ENCODE measurements at places on chromosomes 2 and 18.
A peak's percentile ranks its signal among the peaks of the same experiment; 100 is the strongest.

DNA sequence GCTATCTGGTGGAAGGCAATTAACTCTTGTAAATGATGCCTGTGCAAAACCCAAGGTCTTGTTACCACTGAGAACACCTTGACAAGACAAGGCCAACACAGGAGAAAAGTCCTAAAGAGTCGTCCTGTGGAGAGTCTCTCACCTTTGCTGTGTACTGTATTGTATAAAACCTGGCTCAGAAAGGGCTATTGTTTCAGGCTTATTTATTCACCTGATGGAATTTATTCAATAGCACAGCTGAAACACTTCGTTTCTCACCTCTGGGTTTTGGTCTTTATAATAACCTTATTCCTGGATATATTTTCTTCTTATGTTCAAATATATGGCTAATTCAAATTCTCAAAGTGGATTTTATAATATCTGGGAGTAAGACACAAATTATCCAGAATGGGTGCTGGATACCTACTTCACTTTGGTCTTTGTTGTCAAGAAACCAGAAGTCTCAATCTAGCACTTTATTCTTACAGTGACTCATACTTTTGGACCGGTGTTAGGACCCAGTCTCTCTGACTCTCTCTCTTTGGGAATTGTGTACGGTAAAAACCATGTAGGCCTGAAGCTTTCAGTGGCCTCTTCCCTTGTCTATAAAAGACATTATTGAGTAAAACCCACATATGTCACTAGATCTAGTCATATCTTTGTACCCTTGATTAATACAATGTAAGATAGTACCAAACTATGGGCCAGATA, 16.1 kb upstream of the STAT4 start:
- DNase-seq = no peak

GRCh38 chr2:96306370-96306769, 1.0 kb upstream of the SNRNP200 start:
- no peak for DNase-seq

- DNase-seq = no peak
Measured at GRCh38 chr2:201955702-201956141, 77.9 kb upstream of the FZD7 start.

DNA sequence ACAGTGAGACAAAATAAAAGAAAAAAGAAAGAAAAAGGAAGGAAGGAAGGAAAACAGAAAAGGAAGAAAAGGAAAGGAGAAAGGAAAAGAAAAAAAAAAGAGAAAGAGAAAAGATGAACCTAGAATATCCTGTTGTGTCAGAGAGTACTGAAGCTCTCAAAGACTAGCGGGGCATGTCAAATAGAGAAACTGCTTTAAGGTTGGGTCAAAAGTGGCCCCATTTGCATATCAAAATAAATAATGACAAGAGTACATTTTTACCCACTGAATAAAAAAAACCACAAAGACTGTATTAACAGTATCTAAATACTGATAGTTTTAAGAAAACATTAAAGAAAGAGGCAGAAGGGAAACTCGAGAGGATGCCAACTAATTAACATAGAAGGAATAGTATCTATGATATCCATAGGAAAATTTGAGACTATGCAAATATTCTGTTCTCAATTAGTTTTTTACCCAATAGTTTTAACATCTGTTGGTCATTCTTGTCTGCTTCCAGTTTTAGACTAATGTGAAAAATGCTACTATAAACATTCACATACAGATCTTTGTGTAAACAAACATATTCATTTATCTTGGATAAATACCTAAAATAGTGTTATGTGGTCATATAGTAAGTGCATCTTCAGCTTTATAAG, 53.2 kb downstream of the SFXN5 start:
- DNase-seq = no peak

- DNase-seq = no peak
Measured at GRCh38 chr2:217941886-217942728, 60.7 kb downstream of the TNS1 start.

- DNase-seq = no peak
Measured at GRCh38 chr2:17959833-17960232, 81.4 kb downstream of the KCNS3 start.

DNA sequence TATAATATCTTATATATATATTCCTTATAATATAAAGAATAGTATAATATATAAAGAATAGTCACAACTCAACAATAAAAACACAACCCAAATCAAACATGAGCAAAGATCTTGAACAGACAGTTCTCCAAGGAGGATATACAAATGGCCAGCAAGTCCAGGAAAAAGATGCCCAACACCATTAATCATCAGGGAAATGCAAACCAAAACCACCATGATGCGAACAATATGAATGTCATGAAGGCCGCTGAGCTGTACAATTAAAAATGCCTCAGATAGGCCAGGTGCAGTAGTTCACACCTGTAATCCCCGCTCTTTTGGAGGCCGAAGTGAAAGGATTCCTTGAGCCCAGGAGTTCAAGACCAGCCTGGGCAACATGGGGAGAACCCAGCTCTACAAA, 58.9 kb downstream of the SLC35F5 start:
- DNase-seq = no peak

- no peak for DNase-seq
Measured at GRCh38 chr2:7280790-7281189, 363.6 kb downstream of the RNF144A start.

GRCh38 chr2:143698888-143699570, 569.8 kb downstream of the ARHGAP15 start:
- DNase-seq = no peak

DNA sequence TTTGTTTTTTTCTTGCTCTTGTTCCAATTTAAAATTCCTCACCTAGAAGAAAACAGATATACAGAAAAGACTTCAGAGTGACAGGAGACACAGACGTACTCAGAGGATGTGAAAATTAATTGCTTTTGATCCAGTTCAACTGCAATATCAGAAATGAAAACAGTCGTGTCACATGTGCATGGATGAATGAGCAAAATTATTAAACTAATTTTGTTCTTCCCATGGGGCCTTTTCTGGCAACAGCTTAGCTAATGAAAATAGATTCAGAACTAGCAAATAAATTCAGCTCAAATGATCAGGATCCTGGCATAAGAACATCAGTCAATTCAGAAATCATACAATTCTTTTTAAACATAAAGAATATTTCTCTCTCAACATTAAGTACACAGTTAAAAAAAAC, 100.5 kb downstream of the CABYR start:
- no peak for DNase-seq

DNA sequence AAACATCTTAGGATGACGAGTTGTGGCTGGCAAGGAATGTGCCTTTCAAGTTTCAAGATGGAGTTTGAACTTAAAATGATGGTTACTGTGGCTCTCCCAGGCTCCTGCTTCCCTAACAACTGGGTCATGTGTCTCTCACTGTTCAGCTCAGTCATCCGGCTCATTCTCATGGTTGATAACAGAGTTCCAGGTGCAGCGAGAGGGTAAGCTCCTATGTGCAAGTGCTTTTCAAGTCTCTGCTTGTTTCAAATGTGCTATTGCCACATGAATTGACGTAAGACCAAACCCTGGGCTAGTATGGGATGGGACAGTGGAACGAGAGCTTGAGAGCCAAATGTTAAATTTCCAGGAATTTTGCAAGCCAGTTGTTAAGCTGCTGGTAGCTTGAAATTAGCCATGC, 19.5 kb upstream of the PUM2 start:
- DNase-seq = no peak

DNA sequence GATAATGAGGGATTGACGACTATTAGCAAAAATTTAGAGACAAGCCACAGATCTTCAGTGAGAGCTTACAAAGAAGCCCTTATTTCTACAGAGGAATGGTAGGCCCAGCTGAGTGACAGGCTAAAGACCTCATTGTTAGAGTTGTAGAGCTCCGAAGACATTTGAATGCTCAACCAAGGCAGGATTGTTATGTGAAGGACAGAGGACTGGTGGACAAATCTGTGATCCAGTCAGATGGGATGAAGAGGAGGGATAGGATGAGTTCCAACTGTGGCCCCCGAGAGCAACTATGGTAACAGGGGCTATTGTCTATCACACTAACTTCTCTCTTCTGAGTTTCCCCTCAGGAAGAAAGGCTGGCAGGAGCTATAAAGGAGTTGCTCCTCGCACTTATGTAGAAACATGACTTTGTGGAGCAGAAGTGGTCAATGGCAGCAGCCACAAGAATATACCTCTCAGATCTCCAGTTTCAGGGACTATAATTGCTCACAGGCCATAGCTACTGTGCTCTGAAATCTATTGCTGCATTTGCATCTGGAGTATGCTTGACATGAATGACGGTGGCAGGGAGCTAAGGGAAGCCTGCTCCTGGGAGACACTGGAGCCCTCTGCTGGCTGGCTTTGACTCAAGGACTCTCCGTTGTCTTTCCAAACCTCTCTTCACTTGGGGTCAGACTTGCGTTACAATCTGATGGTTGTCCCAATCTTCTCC, 50.3 kb upstream of the GREB1L start:
- DNase-seq = peak; percentile 27

DNA sequence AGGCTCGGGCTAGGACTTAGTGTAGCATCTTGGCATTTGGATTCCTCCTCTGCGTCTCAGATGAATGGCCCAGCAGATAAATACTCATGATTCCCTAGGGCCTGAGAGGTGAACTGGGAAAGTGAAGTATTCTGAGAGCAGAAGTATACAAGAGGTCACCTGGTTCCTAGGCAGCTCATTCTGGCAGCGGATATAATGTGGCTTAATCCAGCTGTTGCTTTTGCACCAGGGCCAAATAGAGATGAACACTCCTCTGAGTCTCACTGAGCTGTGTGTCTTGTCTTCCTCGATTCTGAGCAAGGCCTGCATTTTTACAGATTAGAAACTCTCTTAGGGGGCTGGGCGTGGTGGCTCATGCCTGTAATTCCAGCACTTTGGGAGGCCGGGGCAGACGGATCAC, 196.1 kb downstream of the SLC4A3 start:
- no peak for DNase-seq

DNA sequence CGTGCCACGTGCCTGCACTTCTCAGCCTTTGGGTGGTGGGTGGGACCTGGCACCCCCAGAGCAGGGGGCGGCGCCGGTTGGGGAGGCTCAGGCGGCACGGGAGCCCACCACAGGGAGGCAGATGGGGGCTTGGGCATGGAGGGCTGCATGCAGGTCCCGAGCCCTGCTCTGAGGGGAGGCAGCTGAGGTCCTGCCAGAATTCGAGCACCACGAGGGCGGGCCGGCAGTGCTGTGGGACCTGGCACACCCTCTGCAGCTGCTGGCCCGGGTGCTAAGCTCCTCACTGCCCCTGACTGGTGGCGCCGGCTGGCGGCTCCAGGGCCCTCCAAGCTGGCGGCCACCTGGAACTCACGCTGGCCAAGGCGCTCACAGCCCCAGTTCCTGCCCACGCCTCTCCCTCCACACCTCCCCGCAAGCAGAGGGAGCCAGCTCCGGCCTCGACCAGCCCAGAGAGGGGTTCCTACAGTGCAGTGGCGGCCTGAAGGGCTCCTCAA, 1176.8 kb upstream of the GYPC start:
- DNase-seq = no peak

All from AG09309 (cell line).